ENCODE measurements at places on chromosomes 11 and 22.

GRCh38 chr11:77047007-77047927 lies 13.1 kb downstream of the B3GNT6 start:
- peak; percentile 80 for DNase-seq

DNA sequence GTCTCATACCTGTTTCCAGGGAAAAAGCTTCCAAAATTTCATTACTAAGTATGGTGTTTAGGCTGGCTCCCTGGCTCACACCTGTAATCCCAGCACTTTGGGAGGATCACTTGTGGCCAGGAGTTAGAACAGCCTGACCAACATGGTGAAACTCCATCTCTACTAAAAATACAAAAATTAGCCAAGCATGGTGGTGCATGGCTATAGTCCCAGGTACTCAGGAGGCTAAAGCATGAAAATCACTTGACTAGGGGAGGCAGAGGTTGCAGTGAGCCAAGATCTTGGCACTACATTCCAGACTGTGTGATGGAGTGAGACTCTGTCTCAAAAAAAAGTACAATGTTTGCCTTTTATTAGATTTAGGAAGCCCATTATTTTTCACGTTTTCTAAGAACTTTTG lies 331.5 kb upstream of the CCDC90B start:
- no peak for DNase-seq

DNA sequence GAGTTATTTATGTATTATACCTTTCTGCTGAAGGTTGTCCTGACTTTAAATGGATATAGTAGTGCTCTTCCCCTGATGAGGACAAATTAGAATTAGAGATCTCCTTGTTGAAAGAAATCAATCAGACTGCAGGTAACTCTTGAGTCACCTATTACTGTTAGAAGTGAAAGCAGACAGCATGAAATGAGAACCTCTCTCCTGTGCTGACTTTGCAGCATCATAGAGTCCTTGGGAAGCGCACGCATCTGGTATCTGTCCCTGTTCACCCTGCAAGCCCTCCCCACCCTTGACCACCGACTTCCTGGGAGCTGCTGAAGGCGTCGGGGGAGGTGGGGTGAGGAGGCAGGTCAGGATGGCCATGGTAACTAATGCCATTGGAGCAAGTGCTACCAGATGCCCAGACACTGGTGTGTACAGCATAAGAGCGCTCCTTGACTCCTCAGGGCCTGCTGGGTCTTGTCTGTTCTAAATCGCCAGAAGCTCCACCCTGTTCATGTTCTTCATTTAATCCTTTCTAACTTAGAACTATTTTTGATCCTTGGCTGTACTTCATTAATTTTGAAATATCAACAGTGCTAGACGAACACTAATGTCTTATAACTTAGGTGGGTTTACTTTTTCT lies 143.9 kb downstream of the WNT7B start:
- no peak for DNase-seq

- no peak for DNase-seq
Measured at GRCh38 chr11:86374586-86374985, at the start of gene CCDC81. TSS of gene CCDC81 (plus strand) at chr11:86374887. CDS start at chr11:86375164, 277 bp downstream.

- DNase-seq, result no peak
Measured at GRCh38 chr11:37107415-37107814, 509.4 kb upstream of the RAG2 start.

GRCh38 chr11:47388697-47389576 lies 10.6 kb upstream of the SPI1 start:
- DNase-seq, result no peak

DNA sequence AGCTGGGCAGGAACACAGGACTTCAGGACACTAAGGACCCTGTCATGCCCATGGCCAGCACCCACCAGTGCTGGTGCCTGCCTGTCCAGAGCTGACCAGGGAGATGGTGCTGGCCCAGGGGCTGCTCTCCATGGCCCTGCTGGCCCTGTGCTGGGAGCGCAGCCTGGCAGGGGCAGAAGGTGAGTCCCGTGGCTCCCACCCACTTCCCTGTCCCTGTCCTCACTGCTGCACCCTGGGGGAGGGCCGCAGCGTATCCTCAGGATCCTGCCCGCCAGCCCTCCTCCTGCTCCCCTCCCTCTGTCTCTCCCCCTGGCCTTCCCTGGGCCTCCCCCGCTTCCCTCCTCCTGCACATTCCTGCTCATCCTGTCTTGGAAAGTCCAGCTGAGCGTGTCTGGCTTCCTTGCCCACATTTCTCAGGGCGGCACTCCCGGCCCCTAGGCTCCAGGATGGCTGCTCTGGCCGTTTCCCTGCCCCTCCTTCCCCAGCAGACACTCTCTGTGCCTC lies 8.7 kb downstream of the CSF2RB start:
- no peak for DNase-seq

DNA sequence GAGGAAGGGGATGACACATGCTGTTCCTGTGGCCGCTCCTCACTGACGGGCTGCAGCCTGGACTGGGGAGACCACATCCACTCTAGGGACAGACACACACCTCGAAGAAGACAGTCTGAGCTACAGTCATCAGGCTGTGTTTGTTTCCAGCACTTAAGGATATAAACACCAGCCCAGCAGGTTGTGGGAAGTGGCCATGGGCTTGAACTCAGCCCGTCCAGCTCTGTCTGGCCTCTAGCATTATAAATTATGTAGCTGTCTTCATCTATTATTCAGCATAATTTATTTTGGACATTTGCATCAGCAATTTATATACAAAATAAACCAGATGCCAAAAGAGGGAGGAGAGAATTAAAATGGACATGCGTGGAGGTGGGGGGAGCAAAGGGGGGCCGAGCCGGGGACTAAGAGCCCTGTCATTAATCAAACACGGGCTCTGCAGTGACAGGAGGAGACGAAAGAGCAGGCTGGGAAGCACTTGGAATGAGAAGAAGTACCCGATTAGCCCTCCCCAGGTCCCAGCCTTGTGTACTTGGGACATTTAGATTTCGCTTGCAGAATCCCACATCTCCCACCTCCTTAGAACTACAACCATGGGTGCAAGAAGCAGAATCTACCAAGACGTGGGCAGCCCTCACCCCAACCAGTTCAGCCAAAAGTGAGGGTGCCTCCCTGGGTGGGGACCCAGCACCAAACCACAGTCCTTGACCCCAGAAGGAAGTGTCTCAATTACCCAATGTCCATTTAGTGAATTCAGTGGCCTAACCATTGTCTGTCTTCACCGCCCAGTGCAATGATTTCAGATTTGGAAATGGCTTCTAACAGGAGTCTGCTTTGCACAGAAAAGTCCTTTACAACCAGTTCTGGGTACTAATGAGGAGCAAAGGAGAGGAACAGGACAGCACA lies 309.6 kb downstream of the OPCML start:
- DNase-seq, result no peak

GRCh38 chr11:45316258-45316657 lies 30.1 kb upstream of the SYT13 start:
- DNase-seq, result no peak

GRCh38 chr11:128497061-128497775 lies 90.1 kb downstream of the ETS1 start:
- DNase-seq, result no peak

DNA sequence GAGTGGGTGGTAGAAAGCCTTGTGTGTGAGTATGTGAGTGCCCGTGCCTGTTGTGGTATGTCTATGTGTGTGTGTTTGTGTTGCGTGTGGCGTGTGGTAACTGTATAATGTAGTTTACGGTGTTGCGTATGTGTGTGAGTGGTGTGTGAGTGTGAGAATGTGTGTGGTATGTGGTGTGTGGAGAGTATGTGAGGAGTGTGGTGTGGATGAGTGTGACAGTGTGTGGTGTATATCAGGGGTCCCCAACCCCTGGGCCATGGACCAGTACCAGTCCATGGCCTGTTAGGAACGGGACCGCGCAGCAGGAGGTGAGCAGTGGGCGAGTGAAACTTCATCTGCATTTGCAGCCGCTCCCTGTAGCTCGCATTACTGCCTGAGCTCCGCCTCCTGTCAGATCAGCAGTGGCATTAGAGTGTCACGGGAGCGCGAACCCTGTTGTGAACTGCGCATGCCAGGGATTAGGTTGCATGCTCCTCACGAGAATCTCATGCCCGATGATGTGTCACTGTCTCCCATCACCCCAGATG lies 5.7 kb downstream of the UPK3A start:
- DNase-seq, result no peak

- no peak for DNase-seq
Measured at GRCh38 chr11:111135778-111136570, 109.6 kb upstream of the POU2AF2 start.

DNA sequence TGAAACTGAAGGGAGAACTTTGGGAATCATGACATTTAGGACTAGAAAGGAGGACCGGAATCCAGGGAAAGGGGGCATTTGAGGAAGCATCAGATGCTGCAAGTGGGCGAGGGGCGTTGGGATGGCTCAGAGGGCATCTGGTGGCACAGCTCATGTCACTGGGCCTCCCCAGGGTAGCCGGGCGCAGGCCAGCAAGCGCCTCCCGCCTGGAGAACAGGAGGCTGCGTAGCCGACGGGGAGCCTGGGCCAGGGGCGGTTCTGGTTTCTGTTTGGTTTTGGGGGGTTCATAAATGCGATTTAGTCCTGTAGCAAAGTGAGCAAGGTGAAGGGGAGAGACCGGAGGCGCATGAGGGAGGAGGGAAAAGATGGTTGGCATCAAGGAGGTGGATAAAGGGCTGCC lies 443 bp upstream of the ST14 start:
- no peak for DNase-seq

GRCh38 chr11:56750190-56750589 lies 1.7 kb upstream of the OR9G4 start:
- no peak for DNase-seq

DNA sequence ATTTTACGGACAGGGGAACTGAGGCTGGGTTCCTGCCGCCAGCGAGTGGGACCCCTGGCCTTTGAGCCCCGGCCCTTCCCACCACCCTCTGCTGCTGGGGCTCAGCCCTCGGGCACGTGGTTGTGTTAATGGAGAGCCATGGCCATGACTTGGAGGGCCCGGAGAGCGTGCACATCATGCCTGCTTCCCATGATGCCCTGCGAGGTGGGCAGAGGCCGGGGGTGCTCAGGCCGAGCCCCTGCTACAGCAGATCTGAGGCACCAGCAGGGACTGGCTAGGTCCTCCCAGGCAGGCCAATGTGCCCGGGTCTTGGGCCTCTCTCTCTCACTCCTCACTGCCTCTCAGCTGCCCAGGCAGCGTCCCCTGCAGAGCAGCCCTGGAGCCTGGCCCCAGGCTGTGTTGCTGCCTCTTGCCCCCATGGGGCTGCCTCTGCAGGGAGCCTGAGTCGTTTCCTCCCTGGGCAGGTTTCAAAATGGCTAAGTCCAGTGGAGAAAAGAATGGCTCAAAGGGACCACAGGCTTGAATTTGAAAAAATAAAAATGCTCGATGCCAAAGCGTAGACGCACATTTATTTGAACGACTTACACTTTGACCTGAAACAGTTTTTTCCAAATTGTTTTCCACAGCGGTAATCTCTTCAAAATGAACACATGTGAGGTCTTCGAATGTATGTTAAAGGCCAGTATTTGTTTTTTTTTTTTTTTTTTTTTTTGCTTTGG lies 72.6 kb upstream of the CLDN5 start:
- DNase-seq, result peak; percentile 65

- DNase-seq, result no peak
Measured at GRCh38 chr22:35891442-35891841, 137.2 kb downstream of the RBFOX2 start.

DNA sequence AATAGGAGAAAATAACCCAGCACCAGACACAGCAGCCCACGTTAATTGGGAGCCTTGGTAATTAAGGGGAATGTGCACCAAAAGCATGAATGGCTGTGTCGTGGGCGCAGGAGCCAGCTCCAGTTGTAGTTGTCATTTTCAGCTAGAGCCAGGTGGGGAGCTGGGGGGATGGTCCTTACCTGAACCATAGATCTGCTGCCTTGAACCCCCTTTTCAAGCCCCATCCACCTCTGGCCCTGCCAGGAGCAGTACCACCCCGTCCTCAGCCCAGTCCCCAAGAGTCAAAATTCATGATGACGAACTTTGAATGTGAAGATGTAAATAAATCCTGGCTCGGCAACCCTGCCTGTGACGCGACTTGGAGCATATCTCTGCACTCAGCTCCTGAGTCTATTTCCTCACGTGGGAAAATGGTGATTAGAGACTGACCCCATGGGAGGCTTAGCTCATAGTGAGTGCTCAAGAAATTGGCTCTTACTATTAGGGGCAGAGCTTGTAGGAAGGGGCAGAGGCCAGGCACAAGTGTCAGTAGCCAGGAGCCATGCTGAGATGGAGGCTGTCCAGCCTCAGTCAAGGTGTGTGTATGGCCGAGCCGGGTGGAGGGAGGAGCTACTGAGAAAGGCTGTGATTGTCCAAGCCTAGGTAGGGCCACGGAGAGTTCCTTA lies 794 bp upstream of the FXYD6 start:
- DNase-seq, result no peak

- DNase-seq, result peak; percentile 67
Measured at GRCh38 chr11:11461473-11461872, 108.4 kb upstream of the CSNK2A3 start.

- DNase-seq, result peak; percentile 83
Measured at GRCh38 chr11:120516461-120517389, 5.2 kb downstream of the GRIK4 start.

DNA sequence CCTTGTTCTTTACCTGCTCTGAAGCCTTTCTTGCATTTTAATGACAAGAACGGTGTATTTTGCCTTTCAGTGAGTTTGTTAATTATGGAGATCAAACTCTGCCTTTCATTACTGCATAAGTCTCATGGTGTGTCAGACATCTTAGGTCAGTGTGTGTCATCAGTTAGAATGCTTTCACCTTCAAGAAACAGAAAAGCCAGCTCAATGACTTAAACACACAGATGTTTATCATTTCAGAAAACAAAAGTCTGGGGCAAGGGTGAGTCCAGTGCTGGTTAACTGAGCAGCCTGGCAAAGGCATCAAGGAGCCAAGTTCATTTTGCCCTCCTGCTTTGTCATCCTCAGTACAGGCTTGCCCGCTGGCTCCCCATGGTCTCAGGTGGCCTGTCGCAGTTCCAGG lies 54.5 kb downstream of the PACS1 start:
- DNase-seq, result no peak

DNA sequence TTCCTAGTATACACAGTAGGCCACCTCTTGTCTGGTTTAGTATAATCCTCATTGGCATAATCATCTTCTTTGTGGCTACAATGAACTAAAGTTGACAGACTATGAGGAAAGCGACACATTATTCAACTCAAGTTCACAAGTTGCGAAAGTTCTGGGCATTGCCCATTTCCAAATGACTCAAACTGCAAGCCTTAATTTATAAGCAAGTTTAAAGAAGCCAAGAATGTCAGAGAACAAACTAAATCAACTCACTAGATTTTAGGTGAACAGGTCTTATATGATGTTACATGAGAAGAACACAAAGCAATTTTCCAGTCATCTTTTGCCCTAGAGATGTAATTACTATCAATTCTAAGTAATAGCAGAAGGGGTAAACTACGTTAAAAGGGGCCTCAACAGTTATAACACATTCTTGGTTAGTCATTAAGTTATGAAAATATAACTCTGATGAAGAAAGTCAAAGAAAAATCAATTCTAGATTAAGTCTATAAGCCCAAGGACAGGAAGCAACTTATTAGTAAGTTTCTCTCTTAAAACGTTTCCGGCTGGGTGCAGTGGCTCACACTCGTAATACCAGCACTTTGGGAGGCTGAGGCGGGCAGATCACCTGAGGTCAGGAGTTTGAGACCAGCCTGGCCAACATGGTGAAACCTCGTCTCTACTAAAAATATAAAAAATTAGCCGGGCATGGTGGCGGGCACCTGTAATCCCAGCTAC lies 21.5 kb downstream of the PICALM start:
- DNase-seq, result peak; percentile 37
